ENCODE measurements at places on chromosomes 7 and 10.

DNA sequence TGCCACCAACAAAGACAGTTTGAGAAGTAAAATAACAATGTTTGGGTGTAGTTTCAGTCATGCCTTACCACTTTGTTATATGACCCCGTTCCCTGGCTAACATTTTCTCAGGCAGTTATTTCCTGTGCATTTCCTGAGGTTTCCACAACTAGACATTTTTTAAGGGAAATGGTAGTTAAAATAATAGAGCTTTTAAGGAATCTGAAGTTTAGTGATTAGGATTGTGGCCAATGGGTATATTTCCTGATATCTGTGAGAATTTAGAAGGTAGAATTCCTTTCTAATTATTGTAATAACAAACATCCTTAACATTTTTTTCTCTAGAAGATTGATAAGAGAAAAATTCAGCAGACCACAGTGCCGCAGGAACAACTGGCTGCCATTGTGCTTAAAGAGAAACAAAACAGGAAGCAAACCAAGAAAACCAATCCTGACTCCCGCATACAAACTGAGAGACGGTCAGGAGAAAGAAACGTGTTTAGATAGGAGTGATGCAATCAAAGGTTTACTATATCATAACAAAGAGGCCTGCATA is 193.6 kb downstream of the MBL2 start:
- DNase-seq = no peak

- DNase-seq = no peak
These were observed 363.8 kb downstream of the SEMA3D start for GRCh38 chr7:84822941-84823510.

- DNase-seq = no peak
These were observed 35.6 kb downstream of the DOCK1 start for GRCh38 chr10:126940670-126941310.

- no peak for DNase-seq
These were observed 70.3 kb upstream of the NANOS1 start for GRCh38 chr10:118958984-118959925.

DNA sequence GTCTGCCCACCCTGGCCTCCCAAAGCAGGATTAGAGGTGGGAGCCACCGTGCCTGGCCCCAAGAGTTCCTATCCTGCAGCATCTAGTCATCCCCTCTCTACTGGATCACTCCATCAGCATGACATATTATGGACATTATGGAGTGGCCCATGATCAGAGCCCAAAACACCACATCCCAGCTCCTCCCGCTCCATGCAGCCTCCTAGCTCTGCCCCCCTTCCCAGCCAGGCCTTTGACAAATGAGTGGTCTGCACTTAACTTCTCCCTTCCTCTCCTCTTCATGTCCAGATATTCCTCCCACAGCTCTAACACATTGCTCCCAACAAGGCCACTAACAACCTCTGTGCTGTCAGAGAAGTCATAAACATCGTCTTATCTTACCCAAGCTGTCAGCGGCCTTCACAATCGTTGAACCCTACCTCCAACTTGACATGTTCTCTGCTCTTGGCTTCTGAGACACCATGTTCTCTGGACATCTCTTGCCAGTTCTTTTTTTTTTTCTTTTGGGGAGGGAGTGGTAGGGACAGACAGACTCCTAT is 187.6 kb downstream of the NSUN6 start:
- no peak for DNase-seq

- DNase-seq = no peak
These were observed 27.4 kb upstream of the LOXL4 start for GRCh38 chr10:98295401-98295811.

- DNase-seq = no peak
These were observed 58.2 kb downstream of the RBM33 start for GRCh38 chr7:155702616-155703015.

DNA sequence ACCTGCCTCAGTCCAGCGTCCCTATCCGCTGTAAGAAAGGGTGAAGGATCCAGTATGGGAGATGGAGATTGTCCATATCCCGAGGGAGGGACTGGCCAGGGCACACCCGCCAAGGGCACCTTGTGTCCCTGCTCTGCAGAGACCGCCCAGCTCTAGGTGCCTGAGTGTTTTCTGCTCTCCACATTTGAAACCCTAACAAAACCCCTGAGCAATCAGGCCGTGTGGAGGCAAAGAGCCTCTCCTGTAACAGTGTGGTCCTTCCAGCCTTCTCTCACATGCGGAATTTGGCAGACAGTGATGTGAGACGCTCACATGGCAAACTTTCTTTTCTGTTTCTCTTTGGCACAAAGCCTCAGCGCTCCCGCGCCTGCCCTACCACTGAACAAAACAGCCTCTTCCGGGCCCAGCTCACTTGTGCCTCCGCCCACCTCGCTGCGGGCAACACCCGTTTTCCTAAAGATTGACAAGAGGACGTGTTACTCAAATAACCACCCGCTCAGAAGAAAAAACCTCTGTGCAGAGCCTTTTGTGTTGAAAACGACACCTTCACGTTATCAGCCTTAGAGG is 514.8 kb downstream of the DNAJB6 start:
- DNase-seq = no peak

GRCh38 chr7:68980011-68980410 is 618.3 kb upstream of the AUTS2 start:
- DNase-seq = no peak

GRCh38 chr10:114674346-114674745 is 16.3 kb upstream of the ABLIM1 start:
- DNase-seq = no peak

GRCh38 chr7:126185959-126186580 is 1066.7 kb downstream of the GRM8 start:
- no peak for DNase-seq

DNA sequence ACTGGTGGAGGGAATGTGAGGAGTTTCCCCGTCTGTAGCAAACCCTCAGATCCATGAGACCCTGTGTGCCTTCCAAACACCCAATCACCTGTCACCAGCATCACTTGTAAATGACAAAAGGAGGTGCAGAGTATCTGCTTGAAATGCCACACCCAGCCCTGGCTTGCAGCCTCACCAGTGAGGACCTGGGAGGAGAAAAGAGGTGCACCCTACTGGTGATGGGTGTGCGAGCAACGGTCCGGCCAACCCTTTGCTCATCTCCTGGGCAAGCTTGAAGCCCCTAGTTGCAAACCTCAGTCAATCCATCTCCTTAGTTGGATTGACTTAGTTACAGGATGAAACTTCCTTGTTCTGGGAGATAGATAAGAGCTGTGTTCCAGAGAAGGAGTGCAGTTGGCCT is 62.4 kb upstream of the WAPL start:
- DNase-seq = no peak

GRCh38 chr10:95606922-95607321 is 45.8 kb upstream of the SORBS1 start:
- no peak for DNase-seq

DNA sequence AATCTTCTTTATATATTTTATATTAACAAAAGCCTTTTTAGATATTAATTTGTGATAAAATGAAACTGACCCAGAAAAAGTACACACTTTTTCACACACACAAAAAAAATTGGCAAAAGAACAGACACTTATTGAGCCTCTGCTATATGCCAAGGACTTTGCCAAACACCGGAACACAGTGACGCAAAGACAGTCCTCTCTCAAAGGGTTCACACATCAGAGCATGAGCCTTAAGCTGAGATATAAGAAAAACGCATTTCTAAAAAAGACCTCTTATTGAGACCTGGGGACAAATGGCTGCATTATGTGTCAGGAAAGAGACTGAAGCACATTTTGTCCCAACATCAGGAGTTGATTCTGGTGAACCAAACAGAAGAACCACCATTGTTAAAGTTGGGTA is 24.0 kb upstream of the ABCB4 start:
- no peak for DNase-seq

DNA sequence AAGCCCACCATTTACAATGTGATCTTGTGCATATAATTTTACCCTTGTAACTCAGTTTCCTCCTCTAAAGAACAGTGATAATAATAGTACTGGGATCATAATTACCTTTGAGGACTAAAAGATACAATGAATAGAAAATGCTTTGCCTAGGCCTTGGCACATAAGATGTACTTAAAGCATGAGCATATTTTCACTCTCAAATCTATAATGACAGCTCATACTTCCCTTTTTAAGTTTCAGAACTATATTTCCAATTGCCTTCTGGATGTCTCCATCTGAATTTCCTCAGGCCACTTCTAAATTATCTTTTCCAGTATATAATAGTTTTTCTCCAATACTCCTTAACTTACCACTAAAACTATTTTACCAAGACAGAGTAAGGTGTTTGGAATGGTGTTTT is 13.3 kb upstream of the ITGB8 start:
- no peak for DNase-seq

DNA sequence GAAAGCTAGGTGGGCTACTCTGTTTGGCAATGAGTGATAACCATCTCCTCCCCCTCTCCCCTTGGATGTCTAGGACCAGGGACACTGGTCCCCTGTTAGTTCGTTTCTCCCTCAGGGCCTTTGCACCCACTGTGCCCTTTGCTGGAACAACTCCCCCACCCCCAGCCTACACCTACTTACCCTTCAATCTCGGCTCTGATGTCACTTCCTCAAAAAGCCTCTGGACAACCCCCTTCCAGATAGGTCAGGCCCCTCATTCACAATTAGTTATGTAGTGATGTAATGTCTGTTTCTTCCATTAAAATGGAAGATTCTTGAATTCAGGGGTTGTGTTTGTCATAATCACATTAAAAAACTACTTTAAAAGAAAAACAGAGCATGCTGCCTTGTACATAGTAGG is 152.9 kb downstream of the SNX10 start:
- DNase-seq = no peak

GRCh38 chr10:35928748-35929147 is 286.7 kb upstream of the FZD8 start:
- no peak for DNase-seq

DNA sequence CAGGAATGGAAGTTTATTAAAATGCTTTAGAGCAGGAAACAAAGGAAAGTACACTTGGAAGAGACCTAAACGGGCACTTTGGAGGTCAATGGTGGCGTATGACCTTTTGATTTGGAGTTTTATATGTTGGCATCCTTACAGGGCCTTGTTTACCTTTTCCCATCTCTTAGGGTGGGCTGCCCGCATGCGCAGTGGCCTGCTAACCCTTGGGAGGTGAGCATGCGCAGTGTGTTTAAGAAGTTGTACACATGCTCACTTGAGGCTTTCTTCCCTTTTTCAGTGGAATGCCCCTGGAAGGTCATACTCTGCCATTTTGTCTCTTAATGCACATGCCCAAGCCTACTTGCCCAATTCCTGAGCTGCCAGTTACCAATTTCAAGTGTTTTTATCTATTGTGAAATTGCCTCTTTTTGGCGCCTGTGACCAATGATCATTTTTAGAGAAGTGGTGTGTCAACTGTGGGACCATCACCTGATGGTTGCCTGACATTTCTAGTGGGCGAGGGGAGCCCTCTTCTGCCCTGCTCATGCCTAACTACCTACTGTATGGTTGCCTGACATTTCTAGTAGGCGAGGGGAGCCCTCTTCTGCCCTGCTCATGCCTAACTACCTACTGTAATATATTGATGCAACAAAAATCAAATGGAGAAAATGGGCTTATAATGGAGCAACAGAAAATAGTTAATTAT is 138.0 kb downstream of the PPP1R9A start:
- DNase-seq = peak; percentile 10

GRCh38 chr10:76497666-76498065 is 1066.2 kb downstream of the LRMDA start:
- no peak for DNase-seq

GRCh38 chr10:26567351-26567721 is 129.2 kb downstream of the APBB1IP start:
- no peak for DNase-seq

DNA sequence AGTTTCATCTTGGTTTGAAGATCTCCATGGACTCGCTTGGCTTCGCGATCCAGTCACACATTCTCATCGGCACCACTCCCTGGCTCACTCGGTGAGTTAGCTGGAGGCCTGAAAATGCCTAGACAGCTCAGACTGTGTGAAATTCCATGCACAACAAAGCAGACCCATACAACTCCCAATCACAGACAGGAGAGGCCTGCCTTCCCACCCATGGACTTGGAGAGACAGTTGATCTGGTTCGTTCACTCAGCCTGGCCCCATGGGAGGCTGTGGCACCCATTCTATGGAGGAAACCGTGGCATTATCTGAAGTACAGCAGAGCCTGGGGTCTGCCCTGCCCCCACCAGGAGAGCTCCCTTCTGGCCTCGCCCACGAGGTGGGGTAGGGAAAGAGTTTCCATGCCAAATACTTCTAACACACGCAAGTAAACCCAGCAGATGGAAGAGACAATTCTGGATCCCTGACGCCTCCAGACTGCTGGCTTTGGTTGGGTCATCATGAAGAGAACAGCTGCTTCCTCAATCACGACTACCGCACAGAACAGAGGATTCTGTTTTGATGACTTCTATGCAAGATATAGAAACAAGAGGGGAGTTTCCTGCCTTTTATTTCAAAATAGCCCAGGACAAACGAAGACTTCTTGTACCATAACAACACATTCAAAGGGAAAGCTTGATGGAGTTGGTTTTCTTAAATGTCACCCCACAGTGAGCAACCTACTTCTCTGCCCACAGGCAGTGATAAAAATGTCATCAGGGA is 15.9 kb downstream of the FAM53B start:
- no peak for DNase-seq

DNA sequence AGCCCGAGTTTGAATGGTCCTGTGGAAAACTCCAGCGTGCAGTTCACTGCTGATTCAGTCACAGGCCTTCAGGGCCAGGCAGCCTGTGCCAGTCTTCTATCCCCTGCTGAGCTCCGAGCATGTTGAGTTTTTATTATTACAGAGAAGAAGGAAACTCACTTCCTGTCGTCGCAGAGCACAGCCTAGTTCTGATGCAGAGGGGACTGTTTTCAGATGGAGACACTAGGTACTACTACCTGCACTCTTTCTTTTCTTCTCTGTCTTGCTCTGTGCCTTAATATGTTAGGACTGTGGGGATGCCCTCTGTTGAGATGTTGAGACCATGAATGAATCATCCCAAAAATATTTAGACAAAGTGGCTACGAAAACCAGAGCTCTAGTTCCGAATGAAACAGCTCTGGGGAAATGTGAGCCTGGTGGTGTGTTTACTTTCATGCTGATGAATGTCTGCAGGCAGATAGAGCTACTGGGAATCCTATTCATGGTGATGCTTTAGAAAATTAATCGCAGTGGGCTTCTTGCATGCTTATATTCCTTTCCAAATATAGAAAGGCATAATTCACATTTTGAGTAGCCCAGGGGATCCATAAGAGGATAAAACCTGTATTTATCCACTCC is 29.6 kb downstream of the CASP7 start:
- peak; percentile 45 for DNase-seq

- DNase-seq = no peak
These were observed 206.5 kb upstream of the ZMIZ1 start for GRCh38 chr10:78862328-78862640.

- DNase-seq = no peak
These were observed 168.7 kb downstream of the GPR37 start for GRCh38 chr7:124596881-124597280.

GRCh38 chr7:92925876-92926696 is 89.7 kb upstream of the CDK6 start:
- DNase-seq = no peak

DNA sequence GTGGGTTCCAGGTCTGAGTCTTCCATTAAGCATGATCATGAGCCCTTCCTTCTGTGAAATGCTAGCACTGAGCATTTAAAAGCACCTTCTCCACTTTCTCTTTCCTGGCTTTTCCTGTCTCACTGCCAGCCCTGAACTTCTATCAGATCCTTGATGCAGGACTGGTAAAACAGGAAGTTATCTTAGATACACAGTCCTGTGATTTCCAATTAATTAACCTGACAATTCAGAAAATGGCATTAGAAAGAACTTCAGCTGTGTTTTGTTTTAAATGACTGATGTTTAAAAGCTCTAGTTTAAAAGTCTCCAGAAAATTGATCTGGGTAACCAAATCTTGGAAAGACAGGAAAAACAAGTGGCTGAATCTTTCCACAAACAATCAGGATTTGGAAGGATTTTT is 79.0 kb upstream of the MACROH2A2 start:
- no peak for DNase-seq

Data from NCI-H1092 (cell line).